Neuronal stem cell (in vitro differentiated cells): ENCODE measurements at places on chromosomes 12 and 14.
A peak's percentile ranks its signal among the peaks of the same experiment; 100 is the strongest.

GRCh38 chr14:100640471-100641273 is 53.5 kb upstream of the BEGAIN start:
- no peak for DNase-seq

- DNase-seq: no peak
These were observed 30.3 kb downstream of the EFCAB11 start for GRCh38 chr14:89924268-89924667.

GRCh38 chr12:22729957-22730443 is 105.0 kb downstream of the ETNK1 start:
- no peak for DNase-seq

- no peak for DNase-seq
These were observed 4.4 kb downstream of the MSRB3 start for GRCh38 chr12:65282840-65283239.

GRCh38 chr14:102239231-102239630 is 65.7 kb downstream of the MOK start:
- no peak for DNase-seq

DNA sequence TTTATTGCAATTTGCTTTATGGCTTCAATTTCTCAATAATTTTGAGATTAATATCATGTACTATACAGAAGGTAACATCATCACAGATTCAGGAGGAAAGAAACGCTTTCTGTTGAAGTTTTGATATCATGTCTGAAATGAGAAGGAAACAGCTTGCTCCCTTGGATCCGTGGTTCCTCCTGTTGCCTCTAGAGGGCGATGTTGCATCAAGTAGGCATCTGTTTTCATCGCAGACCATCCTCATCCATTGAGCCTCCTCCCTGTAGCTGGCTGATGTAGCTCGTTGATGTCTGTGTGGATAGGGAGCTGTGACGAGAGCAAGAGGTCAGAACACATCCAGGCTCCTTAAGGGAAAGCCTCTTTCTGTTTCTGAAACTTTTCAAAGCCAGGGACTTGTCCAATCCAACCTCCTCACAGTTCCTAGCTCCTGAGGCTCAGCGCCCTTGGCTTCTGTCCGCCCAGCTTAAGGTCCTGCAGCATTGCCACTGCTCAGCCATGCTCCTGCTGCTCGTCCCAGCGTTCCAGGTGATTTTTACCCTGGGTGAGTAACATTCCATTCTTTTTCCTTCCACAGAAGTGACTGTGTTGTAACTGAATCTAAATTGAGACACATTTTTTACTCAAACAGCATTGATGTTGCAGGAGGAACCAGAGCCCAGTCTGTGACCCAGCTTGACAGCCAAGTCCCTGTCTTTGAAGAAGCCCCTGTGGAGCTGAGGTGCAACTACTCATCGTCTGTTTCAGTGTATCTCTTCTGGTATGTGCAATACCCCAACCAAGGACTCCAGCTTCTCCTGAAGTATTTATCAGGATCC is 304.8 kb upstream of the OR4E1 start:
- peak; percentile 62 for DNase-seq

- DNase-seq: no peak
These were observed 114.6 kb upstream of the KRAS start for GRCh38 chr12:25365340-25365730.

DNA sequence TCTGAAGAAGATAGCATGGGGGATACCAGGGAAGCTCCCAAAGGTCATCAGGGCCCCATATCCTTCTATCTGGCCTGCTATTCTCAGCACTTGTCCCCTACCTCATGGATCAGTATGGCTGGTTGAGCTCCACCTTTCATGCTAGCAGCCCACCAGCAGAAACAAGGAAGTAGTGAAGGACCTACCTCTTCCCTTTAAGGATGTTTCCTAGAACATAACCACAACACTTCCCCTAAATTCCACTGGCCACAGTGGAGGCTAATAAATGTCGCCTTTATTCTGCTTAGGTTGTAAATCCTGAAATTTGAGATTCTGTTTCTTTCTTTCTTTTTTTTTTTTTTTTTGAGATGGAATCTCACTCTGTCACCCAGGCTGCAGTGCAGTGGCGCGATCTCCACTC is 128.6 kb upstream of the PARP11 start:
- no peak for DNase-seq

DNA sequence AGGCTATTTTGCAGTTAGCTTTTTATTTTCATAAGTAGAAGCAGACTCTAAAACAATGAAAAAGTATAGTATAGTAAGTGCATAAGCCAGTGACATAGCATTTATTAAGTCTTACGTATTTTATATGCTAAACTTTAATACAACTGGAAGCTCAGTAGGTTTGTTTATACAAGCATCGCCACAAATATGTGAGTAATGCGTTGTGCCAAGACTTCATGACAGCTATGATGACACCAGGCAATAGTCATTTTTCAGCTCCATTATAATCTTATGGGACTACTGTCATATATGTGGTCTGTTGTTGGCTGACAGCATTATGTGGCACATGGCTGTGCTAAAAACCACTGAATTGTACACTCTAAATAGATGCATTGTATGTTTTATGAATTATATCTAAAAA is 40.3 kb downstream of the SLC38A2 start:
- DNase-seq: no peak

GRCh38 chr12:63206909-63207308 is 55.9 kb upstream of the AVPR1A start:
- DNase-seq: no peak

DNA sequence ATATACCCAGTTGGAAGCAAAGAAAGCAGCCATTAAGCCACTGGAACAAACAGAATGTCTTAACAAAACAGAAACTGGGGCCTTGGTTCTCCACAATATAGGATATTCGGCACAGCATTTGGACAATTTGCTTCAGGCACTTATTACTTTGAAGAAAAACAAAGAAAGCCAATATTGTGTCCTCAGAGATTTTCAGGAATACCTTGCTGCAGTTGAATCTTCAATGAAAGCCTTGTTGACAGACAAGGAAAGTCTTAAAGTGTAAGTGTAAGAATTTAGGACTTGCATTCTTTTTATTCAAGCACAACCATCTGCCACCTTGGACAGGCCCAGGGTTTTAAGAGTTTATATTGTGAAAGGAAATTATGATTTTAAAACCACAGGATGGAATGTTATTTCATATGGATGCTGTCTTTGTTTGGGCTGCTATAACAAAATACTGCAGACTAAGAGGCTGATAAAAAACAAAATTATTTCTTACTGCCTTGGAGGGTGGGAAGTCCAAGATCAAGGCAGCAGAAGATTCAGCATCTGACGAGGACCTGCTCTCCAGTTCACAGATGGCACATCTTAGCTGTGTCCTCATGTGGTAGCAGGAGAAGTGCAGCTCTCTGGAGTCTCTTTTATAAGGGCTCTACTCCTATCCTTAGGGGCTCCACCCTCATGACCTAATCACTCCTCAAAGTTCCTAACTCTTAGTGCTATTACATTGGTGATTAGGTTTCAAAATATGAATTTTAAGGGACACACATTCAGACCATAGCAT is 197.0 kb downstream of the SYNE2 start:
- no peak for DNase-seq

GRCh38 chr14:71142375-71143038 is 235.2 kb downstream of the PCNX1 start:
- no peak for DNase-seq

- no peak for DNase-seq
These were observed 16.4 kb upstream of the MED13L start for GRCh38 chr12:116293687-116294453.

DNA sequence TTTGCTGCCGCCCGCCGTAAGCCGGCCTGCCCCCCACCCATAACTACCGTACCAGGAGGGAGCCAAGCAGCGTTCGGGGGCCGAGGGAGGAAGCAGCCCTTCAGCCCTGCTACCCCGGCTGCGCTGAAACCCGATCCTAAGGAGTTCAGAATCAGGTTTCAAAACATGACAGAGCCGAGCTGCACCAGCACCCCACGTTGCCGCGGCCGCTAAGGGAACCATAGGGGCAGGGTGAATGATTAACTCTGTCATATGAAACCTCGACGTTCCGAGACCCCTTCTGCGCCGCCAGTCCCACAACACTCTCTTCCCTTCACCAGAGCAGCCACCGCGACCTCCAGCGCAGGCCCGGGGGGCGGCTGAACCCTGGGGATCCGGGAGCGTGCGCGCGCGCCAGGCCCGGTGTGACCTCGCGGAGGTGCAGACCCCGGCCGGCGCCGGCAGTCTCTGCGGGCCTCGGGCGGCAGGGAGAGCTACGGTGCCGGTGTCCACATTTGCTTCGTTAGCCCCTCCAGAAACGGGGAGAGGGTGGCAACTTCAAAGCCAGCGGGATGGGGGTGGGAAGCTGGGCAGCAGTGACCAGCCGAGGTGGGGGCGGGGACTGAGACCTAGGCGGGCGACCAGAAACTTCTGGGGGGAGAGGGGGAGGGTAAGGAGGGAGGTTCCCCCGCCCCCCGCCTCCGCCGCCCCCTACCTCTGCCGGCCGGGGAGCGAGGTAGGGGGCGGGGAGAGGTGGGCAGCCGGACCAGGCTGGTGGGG is 1.6 kb downstream of the SIX4 start:
- DNase-seq: peak; percentile 72

GRCh38 chr12:105804591-105805265 is 334.0 kb downstream of the NUAK1 start:
- DNase-seq: no peak

DNA sequence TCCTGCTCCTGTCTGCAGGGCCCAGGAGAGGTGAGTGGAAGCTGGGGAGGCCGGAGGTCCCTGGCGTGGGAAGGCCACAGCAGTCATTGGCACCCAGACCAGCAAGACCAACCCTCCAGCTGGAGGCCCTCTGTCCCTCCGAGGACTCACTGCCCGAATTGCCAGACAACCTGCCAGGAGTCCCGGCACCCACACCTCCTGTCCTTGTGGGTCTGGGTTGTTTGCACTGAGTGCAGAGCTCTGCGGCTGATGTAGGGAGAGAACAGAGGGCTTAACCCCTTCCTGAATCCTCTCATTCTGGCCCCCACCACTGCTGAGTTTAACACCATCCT is 204.9 kb downstream of the KIF26A start:
- DNase-seq: no peak

GRCh38 chr14:59101476-59101875 is 87.0 kb upstream of the DAAM1 start:
- DNase-seq: no peak

- no peak for DNase-seq
These were observed 78.4 kb upstream of the FUT8 start for GRCh38 chr14:65333943-65334687.

- no peak for DNase-seq
These were observed 34.6 kb upstream of the PYGL start for GRCh38 chr14:50978888-50979287.

GRCh38 chr12:57215668-57216013 is 953 bp upstream of the NXPH4 start:
- no peak for DNase-seq

DNA sequence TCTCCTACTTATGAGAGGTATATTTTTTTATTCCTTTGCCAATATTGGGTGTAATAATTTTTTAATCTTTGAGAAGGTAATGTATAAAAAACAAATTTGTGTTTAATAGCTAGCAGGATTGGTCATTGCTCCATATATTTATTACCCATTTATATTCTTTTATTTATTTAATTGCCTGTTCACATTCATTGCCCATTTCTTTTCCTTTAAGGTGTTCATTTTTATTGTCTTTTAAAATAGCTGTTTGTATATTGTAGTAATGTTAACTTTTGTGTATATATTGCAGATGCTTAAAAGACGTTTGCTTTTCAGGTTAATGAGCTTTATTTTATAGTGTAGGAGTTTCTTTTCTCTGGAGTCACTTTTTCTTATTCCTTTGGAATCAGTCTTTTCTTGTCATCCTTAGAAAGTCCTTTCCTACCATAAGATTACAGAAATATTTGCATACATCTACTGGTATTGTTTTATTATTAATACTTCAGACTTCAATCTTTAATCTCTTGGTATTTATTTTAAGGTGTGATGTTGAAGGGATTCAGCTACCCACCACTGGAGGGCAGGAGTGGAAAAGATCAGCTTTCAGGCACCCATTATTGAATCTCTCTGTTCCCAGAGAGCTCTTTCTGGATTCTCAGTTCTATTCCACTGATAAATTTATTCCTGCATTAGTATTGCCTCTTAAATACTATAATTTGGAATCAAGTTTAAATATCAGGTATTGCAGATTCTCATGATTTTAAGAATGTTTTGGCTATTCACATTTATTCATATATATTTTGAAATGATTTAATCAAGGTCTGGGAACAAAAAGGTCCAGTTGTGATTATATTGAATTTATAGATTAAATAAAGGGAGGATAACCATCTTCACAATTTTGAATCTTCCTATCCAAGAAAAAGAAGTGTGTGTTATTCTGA is 17.3 kb downstream of the PPM1A start:
- no peak for DNase-seq

GRCh38 chr12:122282061-122282460 is 15.8 kb upstream of the VPS33A start:
- DNase-seq: no peak

- no peak for DNase-seq
These were observed 141.0 kb downstream of the PAH start for GRCh38 chr12:102776041-102776440.
